Stimulated activated CD8-positive, alpha-beta memory T cell treated with anti-CD3 and anti-CD28 coated beads, Interleukin-7, amount 100 ng/mL, for 1 hour (primary cell): ENCODE measurements at places on chromosomes 3 and 15.

DNA sequence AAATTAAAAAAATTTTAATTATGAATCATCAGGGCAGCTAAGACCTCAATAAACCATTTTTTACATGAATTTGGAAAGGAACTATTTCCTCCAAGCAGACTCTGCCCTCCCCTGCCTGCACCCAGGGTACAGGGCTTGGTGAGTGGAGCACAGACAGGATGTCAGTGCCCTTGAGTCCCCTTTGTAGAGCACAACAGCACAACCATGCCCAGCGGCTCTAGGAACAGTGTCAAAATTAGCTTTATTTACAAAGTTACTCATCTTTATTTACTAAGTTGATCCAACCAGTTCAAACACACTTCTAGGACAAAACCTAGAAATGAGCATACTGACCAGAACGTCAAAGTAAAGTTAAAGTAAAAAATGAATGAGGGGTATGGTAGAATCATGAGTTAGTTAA, 90.6 kb upstream of the TSC22D2 start:
- DNase-seq: no peak

DNA sequence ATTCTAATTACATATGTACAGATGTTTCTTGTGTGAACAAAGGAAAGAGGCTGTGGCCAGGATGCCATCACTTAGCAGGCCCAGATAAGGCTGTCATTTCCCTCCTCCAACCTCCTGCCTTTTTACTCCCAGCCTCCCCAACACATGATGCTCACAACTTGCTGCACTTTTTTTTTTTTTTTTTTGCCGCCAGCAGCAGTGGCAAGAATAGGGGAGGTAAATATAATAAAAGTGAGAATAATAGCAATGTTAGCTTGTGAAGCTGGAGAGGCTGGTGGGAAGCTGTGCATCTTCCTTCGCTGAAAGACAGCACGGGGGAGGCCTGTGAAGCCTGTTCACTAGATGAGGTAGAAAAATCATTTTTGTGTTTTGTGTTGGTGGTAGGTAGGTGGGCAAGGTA, 42.5 kb upstream of the MYO5C start:
- DNase-seq: no peak

- no peak for DNase-seq
These were observed 190.9 kb upstream of the CFAP20DC start for GRCh38 chr3:59240666-59241255.

DNA sequence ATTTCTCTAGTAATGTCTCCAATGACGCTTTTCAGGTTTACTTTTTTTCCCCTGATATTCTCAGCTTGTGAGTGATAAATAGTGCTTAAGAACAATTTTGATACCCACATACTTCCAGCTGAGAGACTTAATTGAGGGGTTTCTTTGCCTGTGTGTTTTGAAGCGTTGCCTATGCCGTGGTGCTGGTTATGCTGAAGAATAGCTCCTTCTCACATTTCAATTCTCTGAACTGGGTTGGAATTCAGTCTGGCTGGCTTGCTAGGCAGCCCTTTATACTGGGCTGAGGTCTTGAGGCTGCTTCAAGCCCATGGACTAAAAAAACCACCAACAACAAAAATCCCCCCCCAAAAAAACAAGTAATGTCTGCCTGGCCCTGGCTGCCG, 87.4 kb downstream of the CHST2 start:
- DNase-seq: no peak

- DNase-seq: no peak
These were observed 5.6 kb downstream of the FEZF2 start for GRCh38 chr3:62367763-62368195.

GRCh38 chr3:85041001-85041400, 82.2 kb downstream of the CADM2 start:
- DNase-seq: no peak

DNA sequence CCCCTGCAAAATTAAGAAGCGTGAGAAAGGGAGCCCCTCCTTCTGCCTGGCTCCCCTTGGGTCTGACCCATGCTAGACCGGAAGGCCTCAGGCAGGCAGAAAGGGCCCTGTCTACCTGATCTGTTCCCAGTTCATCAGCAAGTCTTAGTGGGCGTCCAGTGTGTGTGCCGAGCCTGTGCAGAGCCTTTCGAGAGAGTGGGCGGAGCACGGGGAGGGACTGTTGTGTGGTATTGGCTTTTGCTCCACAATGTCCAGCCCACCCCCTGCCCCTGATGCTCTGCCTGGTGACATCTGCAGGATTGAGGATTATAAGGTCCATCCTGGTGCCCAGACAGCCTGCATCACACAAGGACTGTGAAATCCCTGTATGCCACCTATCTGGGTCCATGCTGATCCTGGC, 82.9 kb downstream of the CHDH start:
- DNase-seq: no peak

DNA sequence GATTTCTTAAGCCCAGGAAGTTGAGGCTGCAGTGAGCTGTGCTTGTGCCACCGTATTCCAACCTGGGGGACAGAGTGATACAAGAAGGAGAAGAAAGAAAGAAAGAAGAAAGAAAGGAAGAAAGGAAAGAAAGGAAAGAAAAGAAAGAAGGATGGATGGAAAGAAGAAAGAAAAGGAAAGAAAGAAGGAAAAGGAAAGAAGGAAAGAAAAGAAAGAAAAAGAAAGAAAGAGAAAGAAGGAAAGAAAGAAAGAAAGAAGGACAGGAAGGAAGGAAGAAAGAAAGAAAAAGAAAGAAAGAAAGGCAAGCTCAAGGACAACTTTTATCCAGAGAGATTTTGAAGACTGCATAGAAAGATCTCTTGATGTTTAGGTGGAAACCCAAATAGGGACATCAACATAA, 120.7 kb downstream of the GMNC start:
- no peak for DNase-seq

- no peak for DNase-seq
These were observed 29.7 kb upstream of the KLF13 start for GRCh38 chr15:31296646-31297574.

- DNase-seq: no peak
These were observed 299.3 kb downstream of the CLSTN2 start for GRCh38 chr3:140234256-140234655.

- no peak for DNase-seq
These were observed 145.0 kb upstream of the TRIM42 start for GRCh38 chr3:140532793-140533330.

DNA sequence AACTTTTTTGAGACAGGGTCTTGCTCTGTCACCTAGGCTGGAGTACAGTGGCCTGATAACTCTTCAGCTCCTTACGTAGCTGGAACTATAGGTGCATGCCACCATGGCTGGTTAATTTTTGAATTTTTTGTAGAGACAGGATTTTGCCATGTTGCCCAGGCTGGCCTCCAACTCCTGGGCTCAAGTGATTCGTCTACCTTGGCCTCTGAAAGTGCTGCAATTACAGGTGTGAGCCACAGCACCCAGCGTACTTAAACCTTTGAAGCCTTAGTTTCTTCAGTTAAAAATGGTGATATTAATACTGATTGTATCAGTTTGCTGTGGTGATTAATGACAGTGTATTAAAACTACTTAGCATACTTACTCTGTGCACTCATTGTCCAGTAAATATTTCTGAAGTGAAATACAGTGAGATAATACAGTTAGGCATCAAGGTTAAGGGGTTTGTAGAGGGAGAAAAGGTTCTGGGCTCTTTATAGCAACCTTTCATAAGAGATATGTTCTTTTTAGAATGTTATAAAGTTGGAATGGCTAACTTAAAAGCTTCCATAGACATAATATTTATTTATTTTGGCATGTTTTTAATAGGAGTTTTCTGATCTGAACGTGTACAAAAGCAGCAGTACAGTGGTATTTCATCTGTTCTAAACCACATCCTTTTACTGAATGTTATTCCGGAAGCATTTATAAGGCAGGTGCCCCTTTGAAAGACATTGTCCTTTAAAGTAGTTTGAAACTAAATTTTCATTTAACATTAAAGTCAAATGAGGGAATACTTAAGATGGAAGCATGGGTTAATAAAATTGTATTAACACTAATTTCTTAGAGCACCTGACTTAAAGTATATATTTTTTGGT, 23.6 kb downstream of the NCK1 start:
- DNase-seq: no peak

DNA sequence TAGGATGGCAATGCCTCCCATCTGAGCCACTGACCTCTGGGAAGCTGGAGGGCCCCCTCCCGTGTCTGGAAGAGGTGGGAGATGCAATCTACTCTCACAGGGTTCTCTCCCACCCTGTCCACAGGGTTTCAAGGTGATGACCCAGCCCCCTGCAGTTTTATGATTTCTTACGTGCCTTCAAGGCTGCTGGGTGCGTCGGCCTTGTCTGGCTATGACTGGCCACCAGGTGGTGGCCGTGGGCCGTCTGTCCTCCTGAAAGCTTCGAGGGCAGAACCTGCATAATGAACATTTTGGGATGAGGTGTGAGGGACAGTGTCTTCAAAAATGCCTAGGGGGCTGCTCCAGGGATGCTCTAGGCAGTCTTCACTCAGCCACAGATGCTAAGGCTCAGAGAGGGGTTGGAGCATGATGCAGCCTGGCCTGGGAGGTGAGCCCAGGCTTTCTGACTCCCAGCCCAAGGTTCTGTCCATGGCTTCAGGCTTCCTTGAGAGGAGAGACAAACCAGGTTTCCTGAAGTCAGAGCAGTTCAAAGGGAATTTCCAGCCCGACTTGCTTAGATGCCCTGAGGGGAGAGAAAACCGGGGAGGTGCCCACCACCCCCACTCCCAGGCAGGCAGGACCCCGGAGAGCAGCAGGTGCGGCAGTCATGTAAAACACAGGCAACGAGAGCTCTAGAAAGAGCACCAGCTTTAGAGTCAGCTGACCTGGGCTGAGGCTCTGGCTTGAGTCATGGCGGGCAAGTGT, 18.7 kb downstream of the ISG20 start:
- no peak for DNase-seq

DNA sequence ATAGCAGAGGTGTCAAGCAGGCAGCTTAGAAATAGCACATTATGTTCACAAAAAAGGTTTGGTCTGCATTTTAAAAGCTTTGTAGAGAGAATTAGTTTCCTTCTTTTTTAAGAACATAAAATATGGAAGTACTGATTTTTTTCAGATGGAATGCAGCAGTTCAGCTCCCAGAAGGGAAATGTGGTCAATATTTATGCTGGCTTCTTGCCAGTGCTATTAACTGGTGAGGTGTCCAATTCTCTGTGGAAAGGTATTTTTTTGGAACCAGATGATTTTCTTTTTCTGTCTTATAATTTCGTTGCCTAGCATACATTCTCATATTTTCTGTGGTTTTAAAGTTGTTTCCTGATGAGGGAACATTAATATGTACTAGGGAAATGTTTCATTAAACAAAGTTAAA, 211.4 kb upstream of the ZNF385D start:
- no peak for DNase-seq

DNA sequence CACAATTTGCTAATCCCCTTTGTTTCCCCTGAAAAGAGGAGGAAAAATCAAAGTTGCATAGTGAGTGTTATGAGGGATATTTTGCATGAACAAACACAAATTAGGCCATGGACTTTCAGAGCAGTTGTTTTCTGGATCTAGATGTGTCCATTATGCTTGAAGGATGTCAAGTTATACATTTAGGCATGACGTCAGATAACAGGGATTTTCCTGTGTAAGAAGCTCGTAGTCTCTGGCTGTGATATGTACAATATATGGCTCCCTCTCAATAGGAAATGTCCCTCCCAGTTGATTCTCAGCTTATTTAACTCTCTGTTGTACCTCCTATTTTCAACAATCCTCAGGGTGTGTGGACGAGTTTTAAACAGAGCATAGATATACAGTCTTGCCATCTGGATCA, 171.0 kb downstream of the RBMS3 start:
- DNase-seq: no peak

- DNase-seq: no peak
These were observed 100.6 kb downstream of the SLMAP start for GRCh38 chr3:57856675-57857074.

DNA sequence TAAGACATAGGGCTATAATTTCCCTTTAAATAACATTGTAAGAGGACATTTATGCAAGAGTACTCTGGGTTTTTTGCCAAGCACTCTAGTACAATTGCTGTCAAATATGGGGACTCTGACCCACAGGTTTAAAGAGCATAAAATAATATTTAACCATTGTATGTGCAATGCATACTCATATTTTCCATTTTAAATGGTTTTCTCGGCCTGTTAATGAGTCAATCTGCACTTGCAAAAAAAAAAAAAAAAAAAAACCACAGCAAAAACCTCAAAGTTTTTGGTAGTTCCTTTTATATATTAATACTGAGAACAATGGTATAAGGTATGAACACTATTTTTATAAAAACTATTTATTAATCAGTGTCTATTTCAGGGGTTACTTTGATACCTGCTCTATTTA, 304.0 kb upstream of the CBLB start:
- no peak for DNase-seq

DNA sequence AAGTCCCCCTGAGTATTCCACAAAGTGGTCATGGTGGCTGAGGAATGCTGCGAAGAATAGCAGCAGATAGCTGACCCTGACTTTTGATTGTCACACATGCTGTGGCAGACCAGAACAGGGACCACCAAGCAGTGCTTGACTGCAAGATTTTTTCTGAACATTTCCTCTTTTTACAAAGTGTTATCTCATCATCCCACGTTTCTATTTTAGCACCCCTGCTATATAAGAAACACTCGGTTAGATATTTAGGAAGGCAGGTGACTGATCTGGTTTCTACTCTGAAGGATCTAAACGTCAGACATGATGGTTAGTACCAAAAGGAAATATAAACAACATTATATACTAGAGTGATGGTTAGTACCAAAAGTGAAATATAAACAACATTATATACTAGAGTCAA, 9.1 kb downstream of the SLC25A26 start:
- no peak for DNase-seq

- DNase-seq: no peak
These were observed 56.2 kb downstream of the ATG7 start for GRCh38 chr3:11328196-11328945.

DNA sequence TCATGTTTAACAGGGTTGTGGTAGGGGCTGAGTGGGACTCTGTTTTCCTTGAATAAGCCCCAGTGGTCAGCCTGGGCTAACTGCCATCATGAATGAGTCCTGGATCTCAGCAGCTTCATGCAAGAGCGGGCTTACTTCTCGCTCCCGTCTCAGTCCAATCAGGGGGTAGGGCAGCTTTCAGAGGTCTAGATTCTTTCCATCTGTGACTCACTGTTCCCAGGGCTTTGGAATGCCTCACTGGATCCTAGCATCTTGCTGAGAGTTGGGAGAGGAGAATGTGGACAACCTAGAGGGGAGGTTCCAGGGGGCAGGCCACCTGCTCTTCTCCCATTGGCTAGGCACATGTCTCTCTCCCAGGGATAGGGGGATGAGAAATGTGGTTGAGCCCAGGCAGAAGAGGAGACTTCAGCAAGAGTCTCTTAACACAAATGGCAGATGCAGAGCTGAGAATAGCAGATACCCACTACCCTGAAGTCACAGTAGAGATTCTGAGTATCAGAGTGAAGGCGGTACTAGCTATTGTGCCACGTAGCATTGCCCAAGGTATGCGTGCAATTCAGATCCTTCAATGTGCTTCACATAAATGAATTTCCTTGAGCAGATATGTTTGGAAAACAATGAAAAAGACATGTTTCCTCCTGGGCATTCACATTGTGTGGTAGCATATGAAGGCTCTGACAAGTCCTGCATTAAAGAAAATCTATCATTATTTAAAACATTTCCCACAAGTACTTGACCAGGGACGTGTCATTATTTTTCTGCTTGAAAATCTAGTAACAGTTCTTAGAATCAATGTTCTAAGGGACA, 257.7 kb upstream of the PROK2 start:
- no peak for DNase-seq

- DNase-seq: no peak
These were observed 63.2 kb upstream of the PYDC2 start for GRCh38 chr3:191397771-191398170.
